Caki2 (cell line): ENCODE measurements at places on chromosomes 3 and 15.

DNA sequence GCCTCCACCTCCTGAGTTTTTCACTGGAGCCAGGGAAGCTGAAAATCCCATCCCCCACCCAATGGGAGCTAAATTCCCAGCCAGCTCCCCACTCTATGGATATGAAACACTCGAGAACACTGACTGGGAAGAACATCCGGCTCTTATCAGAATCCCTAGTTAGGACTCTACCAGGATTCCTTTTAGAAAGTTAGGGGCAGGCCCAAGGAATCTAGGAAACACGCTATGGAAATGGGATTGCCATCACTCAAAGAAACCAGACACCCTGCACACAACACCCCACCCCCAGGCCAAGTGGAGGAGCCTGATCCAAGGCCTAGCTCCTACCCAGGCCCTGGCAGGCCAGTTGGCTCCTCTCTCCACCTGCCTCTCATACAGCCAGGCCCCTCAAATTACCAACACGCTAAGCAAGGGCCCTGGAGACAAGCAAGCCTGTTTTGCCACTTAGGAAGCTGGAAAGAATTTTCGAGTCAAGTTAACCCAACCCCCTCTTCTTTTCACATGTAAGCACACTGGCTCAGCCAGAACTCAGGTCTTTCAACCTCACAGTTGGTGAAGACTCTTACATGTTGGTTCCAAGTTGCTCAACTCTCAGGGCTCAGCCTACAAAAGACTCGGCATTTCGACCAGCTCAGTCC is 75.5 kb downstream of the RBPMS2 start:
- no peak for DNase-seq

DNA sequence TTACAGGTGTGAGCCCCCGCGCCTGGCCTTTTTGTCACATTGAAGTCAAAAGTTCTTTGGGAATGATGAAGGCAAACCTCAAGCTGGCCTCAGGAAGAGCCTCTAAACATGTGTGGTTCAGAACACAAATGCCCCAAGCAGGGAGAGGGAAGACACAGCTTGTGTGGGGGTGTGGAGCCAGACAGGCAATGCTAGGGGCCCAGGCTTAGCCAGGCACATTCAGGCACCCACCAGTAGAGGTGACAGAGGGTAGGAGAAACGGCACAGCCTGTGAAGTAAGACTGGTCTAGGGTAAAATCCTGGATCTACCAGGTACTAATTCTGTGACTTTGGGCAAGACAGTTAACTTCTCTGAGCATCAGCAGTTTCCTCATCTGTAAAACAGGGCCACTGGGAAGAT is 3.5 kb downstream of the HDC start:
- no peak for DNase-seq

DNA sequence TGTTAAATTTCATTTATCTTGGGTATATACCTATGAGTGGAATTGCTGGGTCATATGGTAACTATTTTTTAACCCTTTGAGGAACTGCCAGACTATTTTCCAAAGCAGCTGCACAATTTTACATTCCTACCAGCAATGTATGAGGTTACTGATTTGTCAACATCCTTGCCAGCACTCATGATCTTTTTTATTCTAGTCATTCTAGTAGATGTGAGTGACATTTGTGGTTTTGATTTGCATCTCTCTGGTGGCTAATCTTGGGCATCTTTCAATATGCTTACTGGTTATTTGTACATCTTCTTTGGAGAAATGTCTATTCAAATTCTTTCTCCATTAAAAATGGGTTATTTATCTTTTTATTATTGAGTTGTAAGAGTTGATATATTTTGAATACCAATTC is 21.3 kb upstream of the LRRC58 start:
- DNase-seq = no peak

DNA sequence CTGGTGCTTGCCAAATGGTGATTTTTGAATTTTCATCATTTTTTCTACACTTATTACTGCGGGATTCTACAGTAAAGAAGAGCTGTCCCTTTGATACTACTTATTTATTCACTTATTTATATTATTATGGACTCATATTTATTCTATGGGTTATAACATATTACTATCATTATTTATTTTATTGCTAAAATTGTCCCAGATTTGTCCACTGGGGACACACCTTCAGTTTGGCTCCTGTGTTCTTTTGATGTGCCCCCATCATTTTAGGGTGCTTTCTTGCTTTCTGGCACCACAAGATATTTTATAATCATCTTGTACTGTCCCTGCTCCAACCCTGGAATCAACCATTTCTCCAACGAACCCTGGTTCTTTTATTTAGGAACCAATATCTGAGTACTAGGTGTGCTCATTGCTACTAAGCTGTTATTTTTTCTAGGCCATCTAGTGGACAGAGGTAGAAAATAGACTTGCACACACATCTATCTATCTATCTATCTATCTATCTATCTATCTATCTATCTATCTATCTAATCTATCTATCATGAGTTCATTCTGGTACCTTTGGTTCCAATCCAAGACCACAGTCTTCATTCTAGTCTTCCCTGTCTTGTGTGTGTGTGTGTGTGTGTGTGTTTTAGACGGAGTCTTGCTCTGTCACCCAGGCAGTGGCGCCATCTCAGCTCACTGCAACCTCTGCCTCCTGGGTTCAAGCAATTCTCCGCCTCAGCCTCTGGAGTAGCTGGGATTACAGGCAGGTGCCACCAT is 16.0 kb downstream of the SLC22A14 start:
- peak; percentile 13 for DNase-seq

DNA sequence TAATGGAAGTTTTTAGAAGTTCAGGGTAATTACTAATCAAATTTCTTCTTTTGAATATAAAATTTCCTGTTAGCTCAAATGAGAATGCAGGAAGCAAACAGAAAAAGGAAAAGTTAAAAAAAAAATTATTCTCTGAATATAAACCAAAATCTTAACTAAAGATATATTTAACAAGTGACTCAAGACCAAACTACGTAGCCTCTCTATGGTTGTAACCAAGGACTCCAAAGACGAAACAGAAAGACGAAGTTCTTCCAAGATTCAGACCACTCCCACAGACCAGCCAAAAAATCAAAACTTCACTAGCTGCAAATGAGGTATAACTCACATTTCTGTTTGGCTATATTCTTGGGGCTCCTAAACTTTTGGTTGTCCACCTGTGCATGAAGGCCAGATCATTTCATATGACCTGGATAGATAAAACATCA is 846.5 kb upstream of the ALCAM start:
- no peak for DNase-seq
